ENCODE measurements at places on chromosomes 2 and 18.

DNA sequence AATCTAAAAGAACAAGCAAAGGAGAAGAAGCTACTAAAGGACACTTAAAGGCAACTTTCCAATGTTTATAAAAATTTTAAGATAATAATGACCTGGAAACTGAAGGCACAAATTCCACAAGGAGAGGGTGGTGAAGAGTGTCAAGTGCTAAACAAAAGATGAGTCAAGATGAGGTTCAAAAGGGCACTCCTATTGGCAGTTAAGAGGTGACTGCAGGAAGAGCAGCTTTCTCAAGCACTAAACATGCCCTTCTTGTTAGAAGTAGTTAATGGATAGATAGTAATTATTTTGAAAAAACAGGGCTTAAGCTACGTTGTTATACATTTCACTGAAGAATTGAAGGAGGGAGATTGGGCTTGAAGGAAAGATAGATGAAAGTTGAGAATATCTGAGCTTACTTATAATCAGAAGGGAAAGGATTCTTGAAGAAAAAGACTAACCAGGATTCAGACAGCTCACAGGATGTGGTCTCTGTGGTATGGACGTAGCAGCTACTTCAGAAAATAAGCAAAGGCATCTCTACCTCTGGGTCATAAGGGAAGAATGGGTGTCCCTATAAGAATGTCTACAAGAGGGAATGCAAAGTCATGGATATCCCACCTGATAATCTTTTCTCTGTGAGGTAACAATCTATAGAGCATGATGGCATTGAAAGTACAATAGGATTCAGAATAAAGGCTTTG, 454.7 kb upstream of the SLC39A10 start:
- DNase-seq: no peak

GRCh38 chr2:185658750-185659149, 79.9 kb upstream of the FSIP2 start:
- no peak for DNase-seq

- no peak for DNase-seq
These were observed at the start of gene CSRNP3 for GRCh38 chr2:165469417-165469816. TSS of gene CSRNP3 (plus strand) at chr2:165469698. CDS start at chr2:165595066, 125,368 bp downstream.

DNA sequence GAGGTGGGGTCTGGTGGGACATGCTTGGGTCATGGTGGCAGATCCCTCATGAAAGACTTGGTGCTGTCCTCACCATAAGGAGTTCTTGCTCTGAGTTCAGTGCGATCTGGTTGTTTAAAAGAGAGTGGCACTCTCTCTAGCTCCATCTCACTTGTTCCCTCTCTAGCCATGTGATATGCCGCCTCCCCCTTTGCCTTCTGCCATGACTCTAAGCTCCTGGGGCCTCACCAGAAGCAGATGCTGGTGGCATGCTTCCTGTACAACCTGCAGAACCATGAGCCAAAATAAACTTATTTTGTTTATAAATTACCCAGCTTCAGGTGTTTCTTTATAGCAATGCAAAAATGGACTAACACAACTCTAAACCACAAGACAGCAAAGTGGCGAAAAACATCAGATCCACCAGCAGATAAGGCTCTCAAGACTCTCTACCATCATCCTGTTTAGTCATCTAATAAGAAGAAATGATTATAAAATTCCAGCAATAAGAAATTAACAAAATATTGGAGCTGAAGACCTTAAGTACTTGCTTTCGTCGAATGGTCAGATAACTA, 75.5 kb downstream of the OLA1 start:
- DNase-seq: no peak

DNA sequence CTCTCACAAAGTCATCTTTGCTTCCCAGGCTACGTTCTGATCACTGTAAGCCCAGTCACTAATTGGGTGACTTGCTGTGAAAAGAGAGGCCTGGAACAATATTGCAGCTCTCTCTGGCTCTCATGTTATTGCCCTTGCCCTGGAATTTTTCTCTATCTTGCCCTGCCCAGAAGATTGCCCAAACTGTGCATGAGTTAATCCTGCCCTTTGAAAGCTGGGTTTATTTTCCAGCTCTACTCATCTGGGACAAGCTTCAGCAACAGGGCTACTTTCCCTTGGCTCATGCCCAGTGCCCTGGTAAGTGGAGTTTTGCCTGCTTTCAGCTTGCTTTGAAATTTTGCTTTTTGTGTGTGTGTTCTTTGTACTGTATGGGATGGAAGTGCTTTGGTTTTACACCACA, 6.9 kb upstream of the EHBP1 start:
- no peak for DNase-seq

GRCh38 chr2:233857511-233858141, 3.3 kb upstream of the HJURP start:
- no peak for DNase-seq

GRCh38 chr18:54790109-54790508, 38.2 kb upstream of the RAB27B start:
- DNase-seq: no peak

- no peak for DNase-seq
These were observed 103.6 kb upstream of the BCL2L11 start for GRCh38 chr2:111017034-111017622.

GRCh38 chr2:12980817-12981216, 264.1 kb downstream of the TRIB2 start:
- no peak for DNase-seq

DNA sequence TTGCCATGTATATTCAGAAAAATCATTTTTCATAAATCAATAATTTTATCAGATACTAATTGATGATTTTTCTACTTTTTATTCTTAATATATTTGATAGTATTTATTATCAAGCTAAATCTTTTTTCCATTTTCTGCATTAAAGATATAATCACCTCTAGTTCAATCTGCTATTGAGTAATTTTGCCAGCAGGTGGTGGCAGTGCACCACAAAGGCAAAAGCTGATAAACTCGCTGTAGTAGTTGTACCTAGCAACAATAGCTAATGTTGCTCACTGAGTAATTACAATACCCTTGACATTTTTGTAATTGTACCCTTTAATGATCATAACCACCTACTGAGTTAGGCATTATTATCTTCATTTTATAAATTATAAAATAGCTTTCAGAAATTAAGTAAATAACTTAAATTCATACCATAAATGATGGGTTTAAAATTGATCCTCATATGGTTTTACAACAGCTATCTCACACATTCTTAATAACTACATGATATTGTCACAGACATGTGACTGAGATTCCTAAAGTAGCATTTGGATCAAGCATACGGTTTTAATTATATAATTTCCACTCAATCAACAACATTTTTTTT, 52.0 kb upstream of the CALCRL start:
- no peak for DNase-seq

DNA sequence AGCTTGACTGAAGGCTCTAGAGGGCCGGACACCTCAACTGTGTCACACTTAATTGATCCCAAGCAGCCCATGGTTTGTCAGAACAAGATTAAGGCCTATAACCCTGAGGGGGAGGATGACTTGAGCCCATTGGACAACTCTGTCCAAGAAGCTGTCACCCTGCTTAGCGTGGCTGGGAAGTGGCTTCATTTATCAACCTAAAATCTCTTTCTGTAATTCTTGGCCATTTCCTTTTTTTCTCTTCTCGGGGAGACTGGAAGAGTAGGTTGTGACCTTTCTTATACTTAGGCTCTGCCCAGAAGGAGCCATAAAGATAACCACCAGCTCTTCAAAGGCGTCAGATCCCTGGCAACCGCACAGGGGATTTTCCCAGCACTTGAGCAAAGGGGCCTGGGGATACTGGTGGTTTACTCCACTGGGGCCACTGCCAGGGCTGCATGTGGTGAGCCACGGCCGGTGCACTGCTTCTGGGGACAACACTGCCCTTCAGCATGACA, 265.5 kb downstream of the CYRIA start:
- no peak for DNase-seq

- DNase-seq: no peak
These were observed 109.6 kb downstream of the APOB start for GRCh38 chr2:20934236-20934635.

DNA sequence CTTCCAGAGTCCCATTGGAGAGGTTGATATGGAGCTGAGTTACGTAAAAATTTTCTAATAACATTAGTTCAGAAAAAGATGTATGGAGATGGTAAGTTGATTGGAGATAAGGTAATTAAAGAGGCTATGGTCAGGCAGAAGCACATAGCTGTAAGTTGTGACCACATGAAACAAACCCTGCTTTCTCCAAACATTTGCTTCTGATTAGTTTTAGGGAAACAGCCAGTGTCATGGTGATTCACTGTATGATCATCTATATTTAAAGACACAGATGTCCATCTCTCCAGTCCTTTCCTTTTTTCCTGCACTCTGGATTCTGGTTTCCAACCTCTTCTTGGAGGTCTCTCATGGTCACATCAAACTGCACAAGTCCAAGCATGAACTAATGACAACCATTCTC, 1550.8 kb upstream of the PIK3C3 start:
- DNase-seq: no peak

- DNase-seq: no peak
These were observed 1128.2 kb downstream of the BCL11A start for GRCh38 chr2:59425247-59425646.

GRCh38 chr2:200383380-200384110, 77.1 kb downstream of the SPATS2L start:
- peak; percentile 91 for DNase-seq

- no peak for DNase-seq
These were observed 36.8 kb upstream of the ERCC3 start for GRCh38 chr2:127330753-127331152.

GRCh38 chr18:50559752-50560680, at the start of gene MAPK4:
TSS of gene MAPK4 (plus strand) at chr18:50560087. CDS start at chr18:50663959, 103,872 bp downstream.
- peak; percentile 37 for DNase-seq

- DNase-seq: no peak
These were observed 8.5 kb upstream of the SLC20A1 start for GRCh38 chr2:112637289-112637660.

- no peak for DNase-seq
These were observed 74.0 kb downstream of the NRXN1 start for GRCh38 chr2:50957896-50958295.

DNA sequence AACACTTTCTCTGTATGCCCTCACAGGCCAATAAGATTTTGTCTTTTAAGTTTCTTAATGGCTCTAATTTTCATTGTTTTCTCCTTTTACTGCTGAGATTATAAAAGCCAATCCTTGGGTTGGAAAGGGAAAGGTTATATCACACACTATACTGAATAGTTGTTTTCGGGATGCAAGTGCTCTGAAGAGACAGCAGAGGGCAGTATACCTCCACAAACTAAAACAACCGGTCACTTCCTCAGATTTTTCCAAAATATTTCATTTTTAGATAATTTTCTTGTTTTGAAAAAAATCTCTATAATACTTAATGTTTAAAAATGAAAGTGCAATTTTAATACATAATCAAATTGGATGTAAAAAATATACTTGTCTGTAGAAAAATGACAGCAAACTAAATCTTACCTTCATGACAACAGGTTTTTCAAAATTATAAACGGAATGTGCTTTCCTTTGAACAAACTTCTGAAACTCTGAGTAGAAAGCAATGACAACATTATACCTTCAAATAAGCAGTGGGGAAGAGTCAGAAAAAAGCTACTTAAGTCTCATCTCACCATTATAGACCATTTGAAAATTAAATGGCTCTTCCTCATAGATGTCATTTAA, 82.7 kb downstream of the ORC4 start:
- DNase-seq: peak; percentile 44

DNA sequence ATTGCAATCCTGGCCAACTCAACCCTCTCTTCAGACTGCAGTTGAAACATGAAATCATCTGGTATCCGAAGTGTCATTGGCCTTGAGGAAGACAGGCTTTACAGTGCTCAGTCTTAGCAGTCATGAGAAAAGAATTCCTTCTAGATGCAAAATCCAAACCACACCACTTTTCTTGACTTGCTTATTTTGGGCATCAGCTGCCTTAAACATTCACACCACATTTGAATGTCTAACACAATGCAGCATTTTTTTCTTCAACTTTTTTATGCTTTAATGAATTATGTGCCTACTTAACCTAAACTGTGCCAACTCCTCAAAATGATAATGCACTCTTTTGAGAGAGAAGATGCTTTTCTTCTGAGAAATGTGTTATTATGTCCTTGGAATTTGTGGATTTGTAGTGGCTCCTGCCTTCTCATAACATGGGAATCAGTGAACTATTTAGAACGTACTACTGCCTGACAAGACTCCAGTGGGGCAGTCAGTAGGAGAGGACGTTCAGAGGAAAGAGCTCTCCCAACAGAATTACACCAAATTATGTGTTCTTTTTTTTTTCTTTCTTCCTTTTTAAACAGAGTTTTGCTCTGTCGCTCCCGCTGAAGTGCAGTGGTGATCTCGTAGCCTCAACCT, 3.2 kb upstream of the FAM98A start:
- no peak for DNase-seq

DNA sequence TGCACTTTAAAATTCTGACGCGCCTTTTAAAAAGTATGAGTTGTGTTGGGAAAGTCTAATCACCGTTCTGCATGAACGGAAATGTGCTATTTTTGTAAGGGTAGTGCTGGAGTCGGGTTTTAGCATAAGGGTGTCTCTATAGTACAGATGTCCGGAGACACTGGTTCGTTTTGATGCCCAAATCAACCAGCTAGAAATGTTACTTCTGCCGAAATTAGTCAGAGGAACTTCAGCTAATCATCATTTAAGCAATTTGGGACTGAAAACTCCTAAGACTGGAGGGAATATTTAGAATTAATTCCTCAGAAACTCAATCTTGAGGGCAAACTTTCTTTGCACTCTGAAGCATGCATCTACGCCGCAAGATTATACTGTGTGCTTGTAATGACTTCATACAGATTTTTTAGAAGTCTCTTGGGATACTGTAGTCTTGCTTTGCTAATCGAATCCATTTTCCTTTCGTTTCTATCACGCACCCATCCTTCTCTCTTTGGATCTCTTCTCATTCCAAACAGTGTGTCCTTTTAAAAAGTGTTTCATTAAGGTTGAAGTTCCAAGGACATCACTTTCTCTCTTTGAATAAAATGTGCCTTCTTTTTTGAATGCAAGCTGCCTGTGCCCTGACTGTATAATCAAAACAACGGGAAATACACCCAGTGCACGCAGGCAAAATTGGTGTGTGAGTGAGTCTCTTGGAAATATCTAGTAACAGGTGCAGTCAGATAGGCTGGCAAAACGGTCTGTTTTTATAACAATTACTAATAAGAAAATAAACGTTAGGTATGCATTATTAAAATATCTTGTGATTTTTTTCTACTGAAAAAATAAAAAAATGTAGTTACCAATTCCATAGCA, 270.9 kb upstream of the TCF4 start:
- DNase-seq: no peak

DNA sequence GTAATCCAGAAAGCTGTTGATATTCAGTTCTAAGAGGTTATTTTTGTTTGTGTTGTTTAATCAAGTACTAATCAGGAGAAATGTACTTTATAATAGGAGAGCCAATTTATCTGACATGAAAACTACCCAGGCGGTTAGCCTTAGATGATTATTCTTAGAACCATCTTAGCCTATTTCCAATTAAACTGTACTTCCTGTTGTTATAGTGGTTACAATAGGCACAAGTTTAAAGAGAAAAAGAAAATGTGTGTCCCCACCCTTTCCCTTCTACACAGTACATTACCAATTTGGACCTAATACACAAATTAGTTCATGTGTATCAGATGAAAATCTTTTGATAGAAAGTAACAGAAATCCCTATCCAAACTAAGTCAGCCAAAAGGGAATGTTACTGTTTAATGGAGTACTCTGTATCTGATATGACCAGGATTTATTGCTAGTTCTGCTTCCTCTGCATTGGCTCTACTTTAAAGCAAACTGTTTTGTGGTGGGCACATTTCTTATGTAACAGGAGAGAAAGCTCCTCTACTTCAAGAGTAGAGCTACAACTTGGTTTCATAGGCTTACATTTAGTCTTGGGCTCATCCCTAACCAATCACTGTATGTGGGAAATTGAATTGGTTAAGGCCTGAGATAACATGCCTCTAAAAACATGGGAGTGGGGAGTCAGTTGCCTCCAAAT, 217.9 kb downstream of the UBE2E3 start:
- no peak for DNase-seq

- no peak for DNase-seq
These were observed 99.4 kb upstream of the EPHA4 start for GRCh38 chr2:221671515-221671914.

GRCh38 chr18:4016391-4017049, 438.6 kb downstream of the DLGAP1 start:
- DNase-seq: no peak

All from DMS79 treated with DMSO at 0.1 percent for 48 hours (cell line).